CD4-positive, alpha-beta T cell treated with Interleukin-12 subunit alpha and Interleukin-12 subunit beta, for 1 hour (primary cell): ENCODE measurements at places on chromosomes 2 and 18.

DNA sequence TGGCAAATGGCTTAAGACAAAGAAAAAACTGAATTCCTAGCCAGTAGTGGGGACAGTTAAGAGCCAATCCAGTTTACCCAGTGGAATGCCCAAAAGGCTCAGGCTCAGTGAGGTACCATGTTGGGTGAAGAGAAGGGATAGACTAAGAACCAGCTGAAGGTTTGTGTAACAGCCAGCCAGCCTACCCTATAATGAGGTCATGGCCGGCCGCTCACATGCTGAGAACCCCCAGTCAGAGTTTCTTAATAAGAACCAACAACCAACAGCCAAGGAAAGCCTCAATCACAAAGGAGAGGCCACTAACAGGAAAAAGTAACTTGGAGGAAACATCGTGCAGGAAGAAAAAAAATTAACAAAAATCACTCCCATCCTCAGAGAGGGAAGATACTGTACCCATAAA, 25.4 kb upstream of the DUSP2 start:
- no peak for DNase-seq

DNA sequence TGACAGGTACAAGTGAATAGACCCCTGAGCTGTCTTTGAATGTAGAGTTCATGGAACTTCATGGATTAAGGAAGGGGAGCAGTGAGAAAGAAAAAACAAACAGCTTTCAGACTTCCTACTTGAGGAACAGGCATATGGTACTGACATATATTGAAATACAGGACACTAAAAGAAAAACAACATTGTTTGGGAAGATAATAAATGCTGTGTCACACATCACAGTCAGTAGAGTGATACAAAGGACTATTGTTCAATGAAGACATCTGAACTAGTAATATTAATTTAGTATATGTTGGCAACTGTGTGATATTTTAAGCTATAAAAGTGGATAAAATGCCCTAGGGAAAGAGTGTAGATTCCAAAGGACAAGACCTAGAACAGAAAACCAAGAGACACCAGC, 3.3 kb downstream of the DSC2 start:
- DNase-seq = no peak

GRCh38 chr2:211598238-211598637, 940.4 kb downstream of the ERBB4 start:
- DNase-seq = no peak

GRCh38 chr2:225574582-225575138, 175.2 kb downstream of the NYAP2 start:
- no peak for DNase-seq

DNA sequence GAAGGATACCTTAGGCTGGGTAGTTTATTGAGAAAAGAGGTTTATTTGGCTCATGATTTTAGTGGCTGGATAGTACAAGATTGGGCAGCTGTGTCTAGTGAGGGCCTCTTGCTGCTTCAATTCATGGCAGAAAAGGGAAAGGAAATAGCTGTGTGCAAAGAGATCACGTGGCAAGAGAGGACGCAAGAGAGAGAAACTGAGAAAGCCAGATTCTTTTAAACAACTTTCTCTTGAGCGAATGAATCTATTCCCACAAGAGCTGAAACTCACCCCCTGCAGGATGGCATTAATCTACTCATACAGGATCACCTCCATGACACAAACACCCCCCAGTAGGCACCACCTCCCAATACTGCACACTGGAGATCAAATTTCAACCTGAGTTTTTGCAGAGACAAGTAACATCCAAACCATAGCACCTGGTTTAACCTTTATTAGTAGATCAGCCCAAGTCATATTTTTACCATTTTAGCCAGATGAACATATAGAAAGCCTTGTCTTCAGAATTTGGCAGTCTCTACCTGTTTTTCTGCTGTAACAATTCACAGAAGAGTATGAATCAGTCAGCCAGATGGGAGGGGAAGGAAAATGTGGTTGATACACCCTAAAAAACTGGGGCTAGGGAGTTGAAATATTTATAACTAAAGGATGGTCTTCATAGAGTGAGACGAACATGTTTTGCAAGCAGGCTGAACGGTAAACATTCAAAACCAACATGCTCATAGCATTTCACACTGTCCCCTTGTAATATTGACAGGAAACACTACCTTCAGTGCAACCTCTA, 73.9 kb upstream of the NCKAP5 start:
- no peak for DNase-seq

- DNase-seq = no peak
These were observed 77.4 kb upstream of the ZCCHC2 start for GRCh38 chr18:62445386-62445917.

DNA sequence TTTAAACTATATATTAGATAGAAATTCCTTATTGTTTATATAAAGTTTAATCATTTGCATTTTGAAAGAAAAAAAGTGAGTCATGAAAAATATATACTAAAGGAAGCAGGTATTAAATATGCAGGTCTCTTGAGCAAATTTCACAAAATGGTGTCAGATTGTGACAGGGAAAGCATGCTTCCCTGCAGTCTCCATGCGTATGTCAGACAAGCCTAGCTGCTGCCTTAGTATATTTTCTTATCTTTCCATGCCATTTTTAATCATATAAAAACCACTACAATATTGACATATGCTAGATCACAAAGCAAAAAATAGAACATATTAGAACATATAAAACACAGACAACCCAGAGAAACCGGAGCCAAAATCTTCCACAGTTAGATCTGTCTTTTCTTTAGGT, 1137.7 kb upstream of the DDX18 start:
- no peak for DNase-seq

GRCh38 chr2:45578056-45578843, 32.8 kb downstream of the SRBD1 start:
- DNase-seq = peak; percentile 51

GRCh38 chr2:25419678-25420242, 78.0 kb upstream of the DNMT3A start:
- no peak for DNase-seq

DNA sequence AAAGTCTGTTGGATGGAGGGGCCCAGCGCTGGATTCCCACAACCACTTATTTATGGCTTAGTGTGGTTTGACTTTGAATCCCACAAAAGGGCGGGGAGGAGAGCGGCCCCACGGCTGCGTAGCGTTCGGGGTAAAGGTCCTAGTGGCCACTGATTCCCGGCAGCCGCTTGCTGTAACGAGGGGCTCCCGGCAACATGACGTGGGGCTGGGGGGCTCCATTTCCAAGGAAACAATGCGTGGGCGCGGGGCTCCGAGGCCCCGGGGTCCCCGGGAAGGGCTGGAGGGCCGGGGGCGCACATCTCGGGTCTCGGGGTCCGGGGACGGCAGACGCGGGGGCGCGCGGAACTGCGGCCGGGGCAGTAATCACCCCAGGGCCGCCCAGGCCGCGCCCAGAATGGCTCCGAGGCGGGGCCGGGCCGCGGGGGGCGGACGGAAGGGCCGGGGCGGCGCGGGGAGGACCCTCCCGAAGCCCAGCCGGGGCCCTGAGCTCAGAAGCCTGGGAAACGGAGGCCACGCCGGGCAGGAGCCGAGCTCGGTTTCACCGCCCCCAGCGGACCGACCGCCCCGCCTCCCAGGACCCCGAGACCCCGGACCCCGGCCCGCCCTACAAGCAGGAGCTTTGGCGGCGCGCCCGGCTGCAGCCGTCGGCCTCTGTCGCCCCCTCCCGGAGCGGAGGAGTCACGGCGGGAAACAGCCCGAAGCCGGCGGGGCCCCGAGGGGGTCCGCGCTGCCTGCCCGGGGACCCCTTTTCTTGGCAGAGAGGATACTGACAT, 11.9 kb upstream of the MLPH start:
- DNase-seq = peak; percentile 79

DNA sequence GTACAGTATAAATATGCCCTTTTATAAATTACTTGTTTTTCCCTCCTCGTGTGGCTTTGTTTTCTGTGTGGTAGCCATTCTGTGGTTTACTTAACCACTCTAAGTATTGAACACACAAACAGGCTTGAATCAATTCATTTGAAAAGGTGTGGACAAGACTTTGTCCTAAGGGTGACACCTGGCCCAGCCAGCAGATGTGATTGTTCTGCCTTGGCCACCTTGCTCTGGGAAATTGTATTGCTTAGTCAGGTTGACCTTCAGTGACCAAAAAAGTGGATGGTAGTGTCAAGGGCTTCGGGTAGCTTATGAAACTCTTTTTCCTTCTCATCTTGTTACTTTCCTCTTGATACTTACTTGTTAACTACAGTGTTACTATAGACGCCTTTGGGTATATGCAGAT, 61.9 kb downstream of the DGKD start:
- no peak for DNase-seq

GRCh38 chr2:96685577-96686459, 43.3 kb downstream of the FER1L5 start:
- no peak for DNase-seq

DNA sequence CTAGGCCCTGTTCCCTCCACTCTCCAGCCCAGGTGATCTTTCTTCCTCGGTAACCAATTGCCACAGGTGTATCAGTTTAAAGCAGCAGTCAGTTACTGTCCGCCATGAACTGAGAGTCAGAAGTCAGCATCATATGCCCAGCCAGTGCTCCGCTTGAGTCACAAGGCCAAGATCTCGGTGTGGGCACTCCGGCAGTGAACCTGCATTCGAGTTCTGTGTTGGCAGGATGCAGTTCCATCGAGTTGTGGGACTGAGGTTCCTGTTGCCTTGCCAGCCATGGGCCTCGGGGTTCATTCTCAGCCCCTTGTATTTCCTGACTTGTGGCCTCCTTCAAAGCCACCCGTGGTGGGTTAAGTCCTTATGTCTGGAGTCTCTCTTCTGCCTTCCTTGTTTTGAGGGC, 3.1 kb upstream of the TMEM185B start:
- no peak for DNase-seq

DNA sequence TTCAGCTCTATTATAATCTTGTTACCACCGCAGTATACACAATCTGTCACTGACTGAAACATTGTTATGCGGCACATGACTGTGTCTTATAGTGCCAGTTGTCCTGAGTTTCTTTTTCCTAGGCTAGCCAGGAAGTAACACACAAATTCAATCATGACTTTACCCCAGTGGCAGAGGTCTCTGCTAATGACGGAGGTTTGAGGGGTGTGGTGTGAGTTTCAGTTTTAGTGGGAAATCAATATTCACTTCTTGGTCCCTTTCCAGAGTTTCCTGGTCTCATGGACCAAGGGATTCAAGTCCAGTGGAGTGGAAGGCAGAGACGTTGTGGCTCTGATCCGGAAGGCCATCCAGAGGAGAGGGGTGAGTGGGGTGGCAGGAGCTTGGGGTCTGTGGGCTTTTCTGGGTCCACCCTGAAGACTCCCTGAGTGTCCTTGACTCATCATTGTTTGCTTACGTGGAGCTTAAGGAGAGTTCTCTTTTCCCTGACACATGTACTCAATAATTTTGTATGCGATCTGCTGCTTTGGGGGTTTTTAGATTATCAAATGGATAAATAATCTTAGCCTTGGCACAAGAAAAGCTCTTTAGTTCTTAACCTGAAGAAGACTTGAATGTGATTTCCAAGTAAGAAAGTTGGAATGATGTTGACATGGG, 39.2 kb downstream of the HK2 start:
- DNase-seq = no peak

GRCh38 chr2:7437716-7438632, 520.8 kb downstream of the RNF144A start:
- DNase-seq = no peak

DNA sequence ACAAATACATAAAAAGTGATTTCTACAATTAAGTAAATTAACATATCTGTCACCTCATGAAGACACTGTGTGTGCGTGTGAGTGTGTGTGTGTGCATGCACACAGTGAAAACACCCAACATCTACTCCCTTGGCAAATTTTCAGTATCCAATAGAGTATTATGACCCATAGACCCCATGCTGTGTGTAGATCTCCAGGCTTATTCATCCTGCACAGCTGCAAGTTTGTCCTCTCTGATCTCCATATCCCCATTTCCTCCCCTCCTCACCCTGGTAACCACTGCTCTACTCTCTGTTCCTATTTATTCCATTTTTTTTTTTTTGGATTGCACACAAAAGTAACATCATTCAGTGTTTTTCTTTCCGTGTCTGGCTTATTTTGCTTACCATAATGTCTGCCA, 391.0 kb downstream of the SOX11 start:
- DNase-seq = no peak

- no peak for DNase-seq
These were observed 160.9 kb downstream of the MYT1L start for GRCh38 chr2:2170189-2170588.

GRCh38 chr2:241546771-241547498, 11.6 kb upstream of the BOK start:
- DNase-seq = no peak

- no peak for DNase-seq
These were observed 366.0 kb upstream of the CNTNAP5 start for GRCh38 chr2:123659120-123659519.

DNA sequence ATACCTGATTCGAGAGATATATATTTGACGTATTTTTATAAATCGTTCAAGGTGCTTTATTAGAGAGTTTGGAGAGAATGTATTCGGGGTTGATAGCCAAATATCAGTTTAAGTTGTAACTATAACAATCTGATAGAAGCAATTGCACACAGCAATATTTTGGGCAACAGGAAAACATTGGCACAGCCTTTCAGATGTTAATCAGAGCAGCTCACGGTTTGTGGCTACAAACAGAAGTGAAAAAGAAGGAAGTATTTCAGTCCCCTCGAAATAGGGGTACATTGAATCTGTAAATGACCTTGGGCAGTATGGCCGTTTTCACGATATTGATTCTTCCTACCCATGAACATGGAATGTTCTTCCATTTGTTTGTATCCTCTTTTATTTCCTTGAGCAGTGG, 20.6 kb downstream of the SERPINB10 start:
- DNase-seq = no peak

DNA sequence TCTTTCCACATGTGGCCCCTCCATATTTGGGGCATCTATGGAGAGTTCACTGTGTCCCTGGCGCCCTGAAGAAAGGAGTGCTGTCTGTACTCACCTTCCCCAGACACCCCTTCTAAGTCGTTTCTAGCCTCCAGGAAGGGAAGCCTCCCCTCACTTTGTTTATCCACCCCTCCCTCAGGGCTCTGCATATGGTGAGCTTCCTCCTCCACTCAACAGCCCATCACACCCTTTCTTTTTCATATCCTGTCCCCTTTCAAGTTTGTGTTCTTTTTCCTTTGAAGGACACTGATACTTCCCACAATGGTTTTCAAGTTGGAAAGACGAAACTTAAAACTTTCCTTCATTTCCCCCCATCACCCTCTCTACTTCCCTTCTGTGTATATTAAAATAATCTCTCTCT, 291.4 kb upstream of the POU3F3 start:
- DNase-seq = no peak

GRCh38 chr18:37560003-37560402, 5.6 kb downstream of the CELF4 start:
- no peak for DNase-seq

- no peak for DNase-seq
These were observed 87.6 kb upstream of the NFU1 start for GRCh38 chr2:69524799-69525198.

GRCh38 chr18:13237641-13238040, 19.1 kb downstream of the LDLRAD4 start:
- no peak for DNase-seq

GRCh38 chr2:140639628-140640027, 1491.2 kb downstream of the LRP1B start:
- no peak for DNase-seq

DNA sequence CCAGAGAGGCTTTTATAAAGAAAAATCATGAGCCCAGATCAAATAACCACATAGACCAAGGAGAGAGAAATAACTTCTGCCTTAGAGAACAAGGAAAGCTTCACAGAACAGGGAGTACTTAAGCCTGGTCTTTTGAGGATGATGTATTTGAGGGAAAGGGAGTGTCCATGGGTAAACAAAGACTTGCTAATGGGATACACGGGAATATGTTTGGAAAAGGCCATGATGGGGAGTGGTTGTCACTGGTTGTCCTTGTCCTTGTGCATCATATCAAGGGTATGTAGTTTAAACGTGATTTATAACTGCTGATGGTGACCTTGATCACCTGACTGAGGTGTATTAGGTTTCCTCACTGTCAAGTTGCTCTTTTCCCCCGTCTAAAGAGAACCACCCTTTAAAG, 169.9 kb downstream of the FAM210A start:
- DNase-seq = no peak
